ENCODE measurements at places on chromosomes 6 and 20.

DNA sequence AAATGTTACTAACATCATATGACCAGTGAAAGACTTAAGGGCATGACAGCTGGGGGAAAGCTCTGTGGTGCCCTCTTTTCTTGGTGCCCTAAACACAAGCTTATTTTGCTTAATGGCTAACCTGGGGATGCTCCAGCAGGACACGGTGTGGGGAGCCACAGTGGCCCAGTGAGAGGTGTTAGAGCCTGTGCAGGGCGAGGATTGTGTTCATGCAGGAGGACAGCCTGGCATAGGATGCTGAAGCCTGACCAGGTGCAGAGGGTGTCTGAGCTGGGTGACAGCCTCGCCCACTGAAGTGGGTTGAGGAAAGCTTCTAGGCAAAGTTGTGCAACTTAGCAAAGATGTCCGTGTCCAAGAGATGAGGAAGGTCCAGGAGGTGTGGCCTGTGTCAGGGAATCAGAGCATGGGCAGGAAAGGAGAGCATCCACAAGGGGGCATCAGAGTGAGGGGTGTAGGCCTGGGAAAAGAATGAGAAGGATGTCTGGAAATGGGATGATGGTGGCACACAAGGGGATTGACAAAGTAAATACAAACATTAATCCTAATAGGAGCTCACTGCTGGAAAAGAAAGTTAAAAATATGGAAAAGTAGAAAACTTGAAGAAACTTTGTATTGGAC lies 33.9 kb downstream of the SLC17A4 start:
- DNase-seq = peak; percentile 70

DNA sequence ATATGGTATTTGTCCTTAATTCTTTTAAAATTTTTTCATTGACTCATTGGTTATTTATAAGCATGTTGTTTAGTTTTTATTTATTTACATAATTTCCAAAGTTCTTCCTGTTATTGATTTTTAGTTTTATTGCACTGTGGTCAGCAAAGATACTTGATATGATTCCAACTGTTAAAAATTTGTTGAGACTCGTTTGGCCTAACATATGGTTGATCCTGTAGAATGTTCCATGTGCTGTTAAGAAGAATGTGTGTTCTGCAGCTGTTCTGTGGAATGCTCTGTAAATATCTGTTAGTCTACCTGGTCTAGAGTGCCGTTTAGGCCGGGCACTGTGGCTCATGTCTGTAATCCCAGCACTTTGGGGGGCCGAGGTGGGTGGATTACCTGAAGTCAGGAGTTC lies 197.7 kb downstream of the CD109 start:
- DNase-seq = no peak

- no peak for DNase-seq
These were observed 141.0 kb downstream of the TFAP2C start for GRCh38 chr20:56769921-56770600.

DNA sequence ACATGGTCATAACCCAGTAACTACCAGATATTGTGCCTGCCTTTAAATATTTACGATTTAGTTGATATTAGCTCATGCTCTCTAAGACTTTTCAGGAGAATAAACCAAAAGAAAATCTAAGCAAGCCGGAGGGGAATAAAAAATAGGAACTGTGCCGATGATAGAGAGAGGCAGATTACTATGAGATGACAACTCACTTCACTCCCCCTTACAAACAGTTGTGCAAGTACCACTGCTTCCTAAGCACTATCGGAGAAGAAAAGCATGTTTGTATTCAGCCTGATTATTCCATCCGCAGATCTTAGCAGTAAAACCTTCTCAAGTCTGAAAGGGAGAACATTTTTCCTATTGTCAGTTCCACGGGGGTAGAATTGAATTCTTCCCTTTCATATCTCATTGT lies 294.4 kb downstream of the KCNQ5 start:
- no peak for DNase-seq

GRCh38 chr6:26267083-26267589 lies 97.9 kb upstream of the BTN3A2 start:
- DNase-seq = no peak

GRCh38 chr6:5827056-5827904 lies 179.4 kb downstream of the NRN1 start:
- no peak for DNase-seq

- peak; percentile 66 for DNase-seq
These were observed 36.3 kb upstream of the DACT2 start for GRCh38 chr6:168355716-168356522.

DNA sequence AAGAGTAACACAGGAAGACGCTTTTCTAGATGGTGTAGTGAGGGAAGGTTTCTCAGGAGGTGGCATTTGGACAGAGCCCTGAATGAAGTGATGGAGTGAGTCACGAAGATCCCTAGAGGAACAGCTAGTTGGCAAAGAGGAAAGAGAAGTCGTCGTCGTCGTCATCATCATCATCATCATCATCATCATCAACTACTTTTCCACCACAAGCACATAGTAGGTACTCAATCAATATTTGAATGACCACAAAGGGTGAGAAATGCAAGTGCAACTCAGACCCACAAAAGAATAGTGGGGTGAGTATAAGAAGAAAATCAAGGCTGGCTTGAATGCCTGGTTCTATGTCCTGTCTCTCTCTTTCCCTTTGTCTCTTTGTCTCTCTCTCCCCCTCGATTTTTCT lies 28.3 kb upstream of the OCSTAMP start:
- DNase-seq = no peak

GRCh38 chr6:87101067-87101466 lies 6.2 kb upstream of the CGA start:
- DNase-seq = no peak

DNA sequence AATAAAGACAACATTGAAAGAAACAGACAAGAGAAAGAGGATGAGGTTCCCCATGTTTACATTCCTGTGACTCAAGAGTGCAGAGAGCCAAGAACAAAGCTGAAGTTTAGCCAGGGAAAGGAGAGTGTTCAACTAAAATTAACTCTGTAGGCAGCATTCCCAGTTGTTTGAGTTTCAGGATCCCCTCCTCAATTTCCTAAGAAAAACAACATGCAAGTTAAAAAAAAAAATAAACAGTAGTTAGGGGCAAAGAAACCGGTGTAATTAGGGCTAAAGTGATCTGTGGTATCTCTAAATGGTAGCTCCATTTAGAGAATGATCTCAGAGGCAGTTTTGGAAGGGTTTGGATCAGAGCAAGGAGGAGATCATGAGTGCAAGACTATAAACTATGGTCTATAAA lies 30.9 kb upstream of the RAB23 start:
- DNase-seq = no peak

GRCh38 chr6:41548098-41548840 lies 2.1 kb downstream of the FOXP4 start:
- DNase-seq = no peak

DNA sequence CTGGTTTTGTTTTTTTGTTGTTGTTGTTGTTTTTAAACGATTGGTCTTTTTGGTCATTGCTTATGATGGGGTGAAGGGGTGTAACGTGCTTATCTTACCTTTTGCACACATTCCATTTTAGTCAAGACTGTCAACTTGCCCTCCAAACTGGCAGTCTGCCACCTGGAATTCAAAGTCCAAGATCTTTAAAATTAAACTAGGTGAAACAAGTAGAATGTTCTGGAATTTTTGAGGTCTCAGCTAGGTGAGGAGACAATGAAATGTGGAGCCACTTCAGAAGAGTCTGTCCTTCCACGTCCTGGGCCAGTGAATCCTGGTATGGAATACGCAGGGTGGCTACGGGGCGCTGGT lies 344.6 kb downstream of the ZFAND3 start:
- DNase-seq = peak; percentile 61
